ENCODE measurements at places on chromosomes 7 and 10.

DNA sequence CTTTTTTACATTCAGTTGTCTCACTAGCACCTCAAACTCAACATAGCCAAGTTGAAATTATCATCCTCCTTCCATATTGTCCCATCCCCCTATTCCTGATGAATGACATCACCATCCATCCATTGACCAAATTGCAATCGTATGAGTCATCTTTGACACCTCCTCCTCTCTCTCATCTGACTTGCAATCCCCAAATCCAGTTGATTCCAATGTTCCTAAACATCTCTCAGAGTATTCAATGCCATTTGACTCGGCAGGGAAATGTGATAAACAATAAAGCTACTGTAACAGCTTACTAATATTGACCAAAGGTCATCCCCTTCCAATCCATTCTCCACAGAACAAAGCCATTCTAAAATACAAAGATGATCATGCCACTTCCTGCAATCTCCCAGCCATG is 1047.8 kb downstream of the NRG3 start:
- no peak for DNase-seq

GRCh38 chr10:45558425-45558824 is 114.1 kb downstream of the ZFAND4 start:
- DNase-seq, result no peak

DNA sequence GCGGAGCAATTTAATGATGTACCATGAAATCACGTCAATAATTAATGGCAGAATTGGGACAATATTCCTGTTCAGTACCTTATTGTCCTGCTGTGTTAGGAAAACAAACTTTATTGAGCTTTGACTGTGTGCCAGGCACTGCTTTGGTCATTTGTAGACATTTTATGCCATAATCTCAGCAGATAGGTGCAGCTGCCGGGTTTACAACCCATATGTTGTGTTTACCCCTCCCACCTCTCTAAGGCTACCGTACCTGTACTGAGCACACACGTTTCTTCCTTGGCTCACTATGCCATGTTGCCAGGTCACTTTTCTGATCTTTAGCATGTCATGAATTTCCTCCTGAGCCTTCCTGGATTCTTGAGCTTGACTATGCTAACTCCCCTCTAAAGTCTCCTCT is 422.2 kb downstream of the PHTF2 start:
- peak; percentile 98 for DNase-seq

- no peak for DNase-seq
These were observed 34.2 kb upstream of the IGFBP3 start for GRCh38 chr7:45955286-45955685.

GRCh38 chr10:52814506-52814905 is 41.9 kb upstream of the MBL2 start:
- DNase-seq, result peak; percentile 50

GRCh38 chr7:513521-514166 is 6.0 kb downstream of the PDGFA start:
- DNase-seq, result no peak

GRCh38 chr7:137395420-137395819 is 51.9 kb upstream of the PTN start:
- DNase-seq, result peak; percentile 94

GRCh38 chr10:97533888-97534287 is 35.2 kb downstream of the UBTD1 start:
- DNase-seq, result no peak

DNA sequence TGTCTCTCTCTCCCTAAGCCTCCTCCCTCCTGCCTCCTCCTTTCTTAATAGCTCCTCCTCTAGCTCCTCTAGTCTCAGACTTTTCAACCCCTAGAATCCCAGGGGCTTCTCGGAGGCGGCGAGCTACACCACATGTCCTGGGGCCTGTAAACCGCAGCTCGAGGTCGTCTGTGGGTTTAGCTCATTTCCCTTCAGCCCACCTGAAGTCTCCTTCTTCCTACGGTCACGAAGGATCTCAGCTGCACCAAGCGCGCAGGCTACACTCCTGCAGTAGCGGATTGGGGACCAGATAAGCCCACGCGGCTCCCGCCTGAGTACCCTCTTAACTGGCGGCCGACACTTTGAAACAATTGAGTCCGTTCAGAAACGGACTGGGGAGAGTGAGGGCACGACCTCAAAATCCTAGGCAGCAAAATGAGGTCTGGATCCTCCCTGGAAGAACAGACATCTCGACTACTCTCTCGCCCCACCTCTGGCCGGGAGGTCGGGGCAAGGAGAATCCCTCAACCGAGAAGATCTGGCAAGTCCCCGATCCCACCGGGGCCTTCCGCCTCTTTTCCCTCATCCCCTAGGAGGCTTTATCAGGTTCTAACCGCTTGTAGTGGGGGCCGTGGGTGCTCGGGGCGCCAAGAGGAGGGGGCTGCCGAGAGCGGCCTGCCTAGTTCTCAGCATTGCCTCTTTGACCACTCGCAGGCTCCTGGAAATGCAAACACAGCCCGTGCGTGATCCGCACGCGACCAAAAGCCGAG is 1.3 kb upstream of the SORCS3 start:
- DNase-seq, result no peak

DNA sequence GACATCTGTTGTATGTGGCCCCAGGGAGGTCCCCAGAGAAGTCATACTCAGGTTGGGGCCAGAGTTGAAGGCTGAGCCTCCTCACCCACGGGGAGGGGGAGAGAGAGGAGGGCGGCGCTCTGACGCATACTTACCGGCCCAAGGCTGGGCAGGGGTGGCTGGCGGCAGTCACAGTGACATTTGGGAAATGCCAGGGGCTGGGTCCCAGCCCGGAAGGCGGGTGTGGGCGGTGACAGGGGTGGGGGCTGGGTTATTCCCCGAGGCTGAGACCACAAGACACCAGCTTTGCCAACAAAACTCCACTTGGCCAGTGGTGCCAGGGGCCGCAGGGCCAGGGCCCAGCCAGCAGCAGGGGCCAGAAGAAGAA is 41.1 kb downstream of the RASGEF1A start:
- peak; percentile 3 for DNase-seq
